ENCODE measurements at places on chromosomes 12 and 14. TPM values are rescaled to one million over a fixed set of nuclear protein-coding genes. Genes with fewer than 3 reads are reported as not detected.

FOXG1 gene
- total RNA-seq: not detected

DNA sequence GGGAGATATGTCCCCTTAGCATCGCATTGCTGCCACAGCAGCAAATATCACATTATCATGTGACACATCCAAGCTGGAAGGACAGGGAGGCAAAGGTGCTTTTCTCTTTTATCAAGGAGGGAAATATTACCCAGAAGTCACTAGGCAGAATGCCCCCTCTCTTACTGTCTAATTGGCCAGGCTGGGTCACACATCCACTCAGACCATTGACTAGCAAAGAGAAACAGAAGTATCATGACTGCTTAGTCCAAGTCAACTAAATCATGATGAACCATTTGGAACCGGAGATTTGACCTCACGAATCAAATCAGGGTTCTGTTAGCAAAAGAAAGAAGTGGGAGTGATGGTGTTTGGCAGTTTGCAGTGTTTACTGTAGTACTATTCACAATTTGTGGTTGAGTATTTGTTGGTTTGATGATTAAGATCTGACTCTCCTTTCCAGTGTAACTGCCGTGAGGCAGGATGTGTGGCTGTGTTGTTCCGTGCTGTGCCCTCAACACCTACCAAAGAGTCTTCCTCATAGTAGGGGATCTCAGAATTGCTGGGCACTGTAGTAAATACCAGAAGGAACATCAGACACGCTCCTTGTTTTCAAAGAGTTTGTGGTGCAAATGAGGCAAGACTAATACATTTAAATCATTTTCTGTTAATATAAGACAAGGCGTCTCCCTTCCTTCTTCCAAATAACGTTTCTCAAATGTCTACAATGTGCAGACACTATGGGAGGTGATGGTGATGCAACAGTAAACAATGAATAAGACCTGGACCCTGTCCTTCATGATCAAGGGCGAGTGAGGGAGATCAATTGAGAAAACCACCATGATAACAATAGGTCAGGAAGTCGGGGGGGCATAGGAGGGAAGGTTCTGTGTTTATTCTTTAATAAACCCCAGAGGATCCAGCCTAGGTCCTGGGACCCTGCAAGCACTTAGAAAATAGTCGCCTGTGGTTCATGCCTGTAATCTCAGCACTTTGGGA, 194.4 kb upstream of the CRY1 start:
- DNase-seq: no peak

PLEKHD1 gene
- total RNA-seq: 1.2 TPM

TSHR gene
- total RNA-seq: not detected

DNA sequence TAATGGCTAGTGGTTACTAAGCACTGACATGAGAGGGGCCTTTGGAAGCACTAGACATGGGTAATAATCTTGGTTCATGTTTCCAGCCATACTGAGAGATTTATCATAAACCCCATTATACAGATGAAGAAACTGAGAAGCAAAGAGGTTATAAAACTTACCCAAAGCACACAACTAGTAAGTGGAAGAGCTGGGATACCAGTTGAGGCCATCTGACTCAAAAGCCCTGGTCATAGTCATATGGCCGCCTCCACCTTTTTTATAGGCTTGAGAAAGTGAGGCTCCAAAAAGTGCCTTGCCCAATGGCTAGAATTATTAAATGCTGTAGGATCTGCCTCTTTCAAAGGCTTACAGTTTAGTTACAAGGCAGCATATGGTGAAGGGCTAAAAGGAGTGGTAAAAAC, 944 bp downstream of the TXNRD1 start:
- DNase-seq: no peak

TPPP2 gene
- total RNA-seq: not detected

GRCh38 chr12:41014643-41015020, 173.5 kb upstream of the PDZRN4 start:
- DNase-seq: no peak

DNA sequence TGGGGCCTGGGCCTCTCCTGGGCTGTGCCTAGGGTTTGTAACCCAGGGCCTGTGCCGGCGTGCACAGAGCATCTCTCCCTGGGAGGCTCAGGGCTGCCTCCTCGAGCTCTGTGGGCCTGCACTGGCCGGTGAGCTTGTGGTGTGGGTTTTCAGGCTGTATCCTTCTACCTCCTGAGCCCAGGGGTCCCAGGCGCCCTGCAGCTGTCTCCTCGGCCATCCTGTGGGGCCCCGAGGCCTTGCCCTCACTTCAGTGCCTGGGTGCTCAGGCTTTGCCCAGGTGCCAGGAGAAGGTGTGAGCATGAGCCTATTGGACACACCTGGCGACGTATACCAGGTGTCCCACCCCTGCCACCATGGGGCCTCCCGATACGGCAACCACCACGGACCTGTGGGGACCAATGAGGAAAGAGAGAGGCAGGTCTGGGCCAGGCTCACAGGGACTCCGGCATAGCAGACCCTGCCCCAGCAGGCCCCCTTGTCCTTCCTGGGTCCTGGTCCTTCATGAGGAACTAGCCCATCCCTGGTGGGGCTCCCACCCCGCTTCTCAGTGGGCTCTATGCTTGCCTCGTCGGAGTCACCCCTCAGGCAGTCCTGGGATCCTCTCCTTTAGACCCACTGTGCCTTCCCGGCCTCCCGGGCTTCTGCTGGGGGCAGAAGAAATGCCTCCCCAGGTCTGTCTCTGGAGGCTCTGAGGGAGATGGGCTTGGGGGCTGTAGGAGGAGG, 400.2 kb downstream of the TMEM121 start:
- DNase-seq: no peak

- no peak for DNase-seq
These were observed 13.7 kb downstream of the CFAP54 start for GRCh38 chr12:96502949-96503532.

HOXC12 gene
- not detected for total RNA-seq
